ENCODE measurements at places on chromosomes 5 and 9.

GRCh38 chr5:43854697-43855292 is 251.8 kb downstream of the NNT start:
- DNase-seq, result peak; percentile 76

DNA sequence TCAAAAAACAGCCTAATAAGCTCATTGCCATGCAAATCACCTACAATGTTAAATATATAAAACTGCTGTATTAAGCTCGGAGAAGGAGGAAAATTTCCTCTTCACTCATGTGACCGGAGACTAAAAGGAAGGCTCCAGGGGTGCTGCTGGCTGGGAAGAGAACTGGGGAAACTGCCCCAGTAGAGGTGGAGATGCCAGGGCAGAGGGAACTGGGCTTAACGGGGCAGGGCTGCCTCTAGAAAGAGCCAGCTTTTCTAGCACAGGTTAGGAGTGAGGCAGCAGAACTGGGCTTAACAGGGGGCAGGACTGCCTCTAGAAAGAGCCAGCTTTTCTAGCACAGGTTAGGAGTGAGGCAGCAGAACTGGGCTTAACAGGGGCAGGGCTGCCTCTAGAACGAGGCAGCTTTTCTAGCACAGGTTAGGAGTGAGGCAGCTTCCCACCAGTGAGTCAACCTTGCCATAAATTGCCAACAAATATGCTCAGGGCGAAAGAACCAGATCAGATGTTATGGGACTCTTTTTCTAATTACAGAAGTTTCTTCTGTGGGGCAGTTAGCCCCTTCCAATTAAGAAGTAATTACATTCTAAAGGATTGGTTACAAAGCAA is 115.3 kb downstream of the FANCC start:
- no peak for DNase-seq

DNA sequence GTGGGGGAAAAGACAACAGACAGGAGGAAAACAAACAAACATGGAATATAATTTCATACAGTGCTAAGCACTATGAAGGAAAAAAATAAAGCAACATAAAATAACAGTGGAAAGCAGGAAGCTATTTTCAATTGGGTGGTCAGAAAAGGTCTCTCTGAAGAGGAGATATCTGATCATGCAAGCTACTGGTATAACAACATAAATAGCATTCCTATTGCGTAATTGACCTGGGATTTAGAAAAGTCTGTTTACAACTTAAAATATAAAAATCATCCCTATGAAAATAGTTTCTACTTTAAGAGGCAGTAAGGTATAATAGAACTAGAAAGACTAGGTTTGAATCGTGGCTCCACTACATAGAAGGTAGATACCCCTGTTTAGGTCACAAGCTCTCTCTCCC is 61.4 kb downstream of the FBXW11 start:
- peak; percentile 55 for DNase-seq

- no peak for DNase-seq
Measured at GRCh38 chr9:110897943-110898342, 140.3 kb downstream of the LPAR1 start.

DNA sequence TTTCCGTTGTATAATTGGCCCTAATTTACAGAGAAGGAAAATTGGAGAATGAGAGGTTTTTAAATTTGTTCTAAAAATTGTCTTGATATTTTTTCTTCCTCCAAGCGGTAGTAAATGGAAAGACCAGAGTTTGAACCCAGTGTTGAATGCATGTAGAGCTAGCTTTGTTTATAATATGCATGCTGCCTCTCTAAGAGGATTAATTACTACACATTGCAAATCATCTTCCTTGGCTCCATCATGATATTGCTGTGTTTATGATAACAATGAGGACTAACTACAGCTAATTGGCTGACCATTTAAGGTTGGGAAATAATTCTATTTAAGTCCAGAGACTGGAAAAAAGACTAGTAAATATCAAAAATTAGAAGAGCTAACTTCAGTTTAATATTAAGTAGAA is 338.5 kb downstream of the PLK2 start:
- no peak for DNase-seq

DNA sequence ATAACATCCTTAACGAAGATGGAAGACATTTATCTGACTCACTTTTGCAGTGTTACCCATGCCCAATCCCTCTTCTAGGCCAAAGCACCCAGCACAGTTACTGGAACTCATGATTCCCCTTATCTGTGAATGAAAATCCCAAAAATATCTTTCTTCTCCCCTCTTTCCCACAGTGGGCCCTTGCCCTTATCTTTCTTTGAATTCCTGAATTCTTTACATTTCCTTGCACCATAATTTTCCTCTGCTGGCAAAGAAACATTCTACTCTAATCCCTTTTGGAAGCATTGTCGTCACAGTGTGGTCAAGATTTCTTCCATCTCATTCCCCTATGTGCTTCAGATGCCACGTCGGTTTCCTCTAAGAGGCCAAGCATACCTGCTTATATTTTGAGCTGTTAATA is 135.9 kb upstream of the LIFR start:
- DNase-seq, result no peak

Data from OCI-M1 (cell line).